ENCODE measurements at places on chromosomes 3 and 15.

DNA sequence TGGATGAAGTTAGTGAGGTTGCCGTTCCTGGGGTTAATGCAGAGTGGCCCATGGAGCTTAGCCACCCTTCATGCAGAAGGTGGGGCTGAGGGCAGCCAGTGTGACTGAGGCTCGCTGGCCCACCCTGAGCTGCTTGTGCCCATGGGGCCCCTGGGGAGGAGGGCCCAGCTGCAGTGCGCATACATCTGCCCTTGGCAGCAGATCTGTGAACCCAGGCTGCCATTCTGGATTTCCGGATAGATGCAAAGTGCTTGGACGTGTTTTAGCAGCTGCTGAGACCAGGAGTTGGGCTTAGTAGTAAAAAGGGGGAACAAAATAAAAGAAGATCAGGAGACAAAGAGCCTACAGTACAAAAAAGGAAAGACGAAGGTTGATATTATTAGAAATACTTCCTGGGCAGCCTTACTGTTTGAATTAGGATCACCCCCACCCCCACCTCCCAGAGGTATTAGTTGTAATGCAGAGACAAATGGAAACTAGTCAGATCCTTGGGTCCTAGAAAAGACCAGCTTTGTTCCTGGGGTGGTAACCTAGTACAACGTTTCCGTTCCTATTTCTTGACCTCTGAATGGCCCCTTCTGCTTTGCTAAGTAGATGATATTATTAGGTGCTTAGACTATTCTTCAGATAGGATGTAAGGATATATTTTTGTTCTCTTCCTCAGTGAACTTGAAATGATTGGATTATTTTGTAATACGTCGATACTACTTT, 70.2 kb downstream of the IGF1R start:
- no peak for DNase-seq

DNA sequence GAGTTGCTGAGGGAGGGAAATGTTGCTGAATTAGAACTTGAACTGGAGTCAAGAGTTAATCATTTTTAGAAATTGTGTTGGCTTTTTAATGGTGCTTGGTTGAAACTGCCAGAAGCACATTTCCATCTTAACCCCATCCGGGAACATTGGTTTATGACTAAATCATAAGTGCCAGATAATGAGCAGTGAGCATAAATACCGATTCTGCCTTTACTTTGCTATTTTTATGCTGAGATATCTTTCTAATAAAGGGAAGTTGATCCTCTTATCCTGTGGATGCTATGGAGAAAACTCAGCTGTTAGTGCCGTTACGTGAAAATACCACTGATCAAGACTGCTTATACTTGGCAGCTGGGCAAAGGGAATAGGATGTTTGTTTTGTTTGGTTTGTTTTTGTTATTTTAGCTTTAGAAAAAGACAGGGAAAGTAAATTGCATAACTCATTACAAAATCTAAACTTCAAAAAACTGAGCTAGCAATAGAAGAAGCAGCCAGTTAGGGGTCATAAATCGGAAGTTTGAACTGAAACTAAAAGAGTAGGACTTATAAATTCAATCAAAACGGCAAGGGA, 813.1 kb downstream of the NAALADL2 start:
- no peak for DNase-seq

DNA sequence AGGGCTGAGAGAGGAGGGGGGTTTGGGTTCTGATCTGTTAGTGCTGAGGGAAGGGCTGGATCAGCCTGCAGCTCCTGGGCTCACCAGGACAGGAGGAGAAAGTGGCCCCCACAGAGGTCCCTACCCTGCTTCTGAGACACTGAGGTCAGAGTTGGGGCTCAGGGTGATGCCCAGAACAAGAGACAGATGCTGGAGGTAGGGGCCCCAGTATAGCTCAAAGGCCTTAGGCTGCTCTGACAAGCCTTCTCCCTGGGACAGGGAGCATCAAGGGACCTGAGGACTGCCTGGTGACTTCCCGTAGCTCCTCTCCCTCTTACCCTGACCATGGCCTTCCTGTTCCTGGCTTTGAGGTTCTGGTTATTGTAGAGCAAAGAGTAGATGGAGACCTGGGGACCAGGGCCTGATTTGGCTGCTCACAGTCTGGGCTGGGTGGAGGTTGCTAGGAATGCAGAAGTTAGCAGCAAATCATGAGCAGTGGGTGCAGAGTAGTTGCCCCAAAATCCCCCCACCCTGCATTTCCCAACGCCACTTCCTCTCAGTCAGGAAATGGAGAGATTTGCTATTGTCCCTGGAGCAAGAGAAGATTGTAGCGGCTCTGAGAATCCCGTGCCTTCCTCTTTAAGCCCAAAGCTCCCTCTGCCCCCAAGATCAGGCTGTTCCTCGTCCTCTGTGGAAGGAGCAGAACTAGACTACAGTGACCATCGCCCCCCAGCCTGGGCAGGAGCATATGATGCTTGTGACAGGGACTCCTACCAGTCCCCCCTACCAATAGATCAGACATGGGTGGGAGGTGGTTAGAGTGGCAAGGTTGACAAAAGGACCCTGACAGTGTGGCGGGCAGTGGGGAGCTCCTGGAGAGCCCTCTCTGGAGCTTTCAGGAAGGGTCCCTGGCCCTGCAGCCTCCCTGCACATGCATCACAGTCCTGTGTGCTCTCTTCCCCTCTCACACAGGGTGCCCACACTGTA, 47.4 kb upstream of the SEC22A start:
- DNase-seq: no peak

- no peak for DNase-seq
These were observed 55.8 kb downstream of the SUMF1 start for GRCh38 chr3:4411236-4411635.

GRCh38 chr3:195769551-195769950, 42.2 kb downstream of the MUC4 start:
- no peak for DNase-seq

DNA sequence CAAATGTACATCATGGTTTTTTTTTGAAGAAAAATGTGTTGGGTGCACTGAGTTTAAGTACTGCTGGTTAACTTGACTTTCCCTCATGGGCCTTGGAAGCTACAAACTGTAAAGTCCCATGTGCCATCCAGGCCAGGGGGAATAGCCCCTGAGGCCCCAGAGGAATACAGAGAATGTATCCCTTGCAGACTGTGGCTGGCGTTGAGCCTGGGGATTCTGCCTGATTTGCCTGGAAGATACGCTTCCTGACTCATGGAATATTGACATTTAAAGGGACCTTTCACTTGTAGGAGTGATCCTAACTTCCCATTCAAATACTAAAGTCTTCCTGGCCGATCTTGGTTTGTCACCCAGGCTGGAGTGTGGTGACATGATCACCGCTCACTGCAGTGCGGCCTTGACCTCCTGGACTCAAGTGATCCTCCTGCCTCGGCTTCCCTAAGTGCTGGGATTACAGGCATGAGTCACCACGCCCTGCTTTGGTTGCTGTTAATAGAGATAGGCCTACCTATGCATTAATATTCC, 42.0 kb downstream of the ADAMTSL3 start:
- DNase-seq: no peak

DNA sequence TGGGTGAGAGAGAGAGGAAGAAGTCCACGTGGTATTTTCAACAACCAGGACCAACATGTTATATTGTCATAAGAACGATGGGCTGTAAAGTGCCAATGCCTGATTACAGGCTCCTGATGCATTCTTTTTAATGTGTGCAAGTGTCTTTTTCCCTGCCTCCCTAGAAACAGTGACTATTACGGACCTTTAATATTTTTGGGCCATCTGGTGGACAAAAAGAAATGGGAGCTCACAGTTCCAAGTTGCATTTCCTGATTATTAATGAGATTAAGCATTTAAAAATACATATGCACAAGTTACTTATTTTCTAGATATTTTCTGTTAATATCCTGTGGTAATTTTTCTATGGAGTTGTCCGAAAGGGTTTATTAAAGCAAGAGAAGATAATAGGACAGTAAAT, 530.2 kb downstream of the NR2F2 start:
- DNase-seq: no peak

DNA sequence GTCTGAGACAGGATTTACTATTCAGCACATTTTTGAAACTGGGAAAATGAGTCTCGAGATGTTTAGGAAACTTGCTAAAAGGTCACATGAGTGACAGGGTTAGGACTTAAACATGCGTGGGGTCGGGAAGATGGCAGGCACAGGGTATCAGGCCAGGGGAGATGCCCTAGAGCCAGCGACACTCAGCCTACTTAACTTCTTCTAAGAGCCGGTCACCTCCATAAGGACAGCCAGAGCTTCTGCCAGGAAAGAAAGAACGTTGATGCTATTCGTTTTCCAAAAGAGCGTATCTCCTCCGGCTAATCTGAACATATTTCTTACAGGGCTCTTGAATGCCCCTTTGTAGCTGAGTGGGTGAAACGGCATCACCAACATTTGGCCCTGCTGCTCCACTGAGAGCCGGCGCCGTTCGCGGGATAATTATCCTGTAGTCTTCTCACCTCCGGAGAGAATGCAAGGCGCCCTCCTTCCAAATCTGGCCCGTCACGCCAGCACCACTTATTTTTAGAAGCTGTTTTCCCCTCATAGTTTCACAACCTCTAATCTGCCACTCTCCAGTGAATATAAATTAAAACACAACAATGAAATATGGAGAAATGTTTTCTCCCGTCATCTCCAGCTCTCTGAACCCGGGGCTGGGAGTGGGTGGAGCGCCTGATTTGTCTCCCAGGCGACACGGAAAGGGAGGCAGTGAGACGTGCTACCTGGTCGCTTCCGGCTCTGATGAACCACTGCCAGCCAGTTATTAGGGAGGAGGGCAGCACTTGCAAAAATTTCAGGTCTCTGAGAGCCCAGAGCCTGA, 58.5 kb downstream of the LIPC start:
- no peak for DNase-seq

- no peak for DNase-seq
These were observed 157.8 kb downstream of the MECOM start for GRCh38 chr3:169505577-169506230.

DNA sequence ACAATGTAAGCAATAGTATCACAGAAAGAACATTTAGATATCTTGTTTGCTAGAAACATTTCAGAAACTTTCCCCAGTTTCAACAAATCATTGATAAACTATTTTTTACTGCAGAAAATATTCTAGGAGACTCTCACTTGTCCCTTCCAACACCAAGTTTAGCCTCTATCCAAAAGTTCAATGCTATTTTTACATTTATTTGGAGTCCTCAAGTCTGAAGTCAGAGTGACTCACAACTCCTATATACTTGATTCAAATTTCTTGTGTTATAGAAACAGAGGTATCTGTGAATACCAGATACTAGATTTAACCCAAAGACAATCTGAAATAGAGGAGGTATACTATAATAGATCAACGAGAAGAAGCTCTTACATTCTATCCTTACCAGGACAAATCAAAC, 49.6 kb downstream of the RFX7 start:
- DNase-seq: no peak

- no peak for DNase-seq
These were observed 3.7 kb upstream of the DLL4 start for GRCh38 chr15:40925495-40925862.

GRCh38 chr3:129224984-129225393, 24.4 kb upstream of the COPG1 start:
- peak; percentile 14 for DNase-seq

- DNase-seq: no peak
These were observed 7.4 kb upstream of the SH3BP5 start for GRCh38 chr3:15339786-15340215.

- DNase-seq: no peak
These were observed 181.1 kb downstream of the STT3B start for GRCh38 chr3:31713816-31714215.

- DNase-seq: no peak
These were observed 36.4 kb downstream of the SV2B start for GRCh38 chr15:91136386-91136923.

DNA sequence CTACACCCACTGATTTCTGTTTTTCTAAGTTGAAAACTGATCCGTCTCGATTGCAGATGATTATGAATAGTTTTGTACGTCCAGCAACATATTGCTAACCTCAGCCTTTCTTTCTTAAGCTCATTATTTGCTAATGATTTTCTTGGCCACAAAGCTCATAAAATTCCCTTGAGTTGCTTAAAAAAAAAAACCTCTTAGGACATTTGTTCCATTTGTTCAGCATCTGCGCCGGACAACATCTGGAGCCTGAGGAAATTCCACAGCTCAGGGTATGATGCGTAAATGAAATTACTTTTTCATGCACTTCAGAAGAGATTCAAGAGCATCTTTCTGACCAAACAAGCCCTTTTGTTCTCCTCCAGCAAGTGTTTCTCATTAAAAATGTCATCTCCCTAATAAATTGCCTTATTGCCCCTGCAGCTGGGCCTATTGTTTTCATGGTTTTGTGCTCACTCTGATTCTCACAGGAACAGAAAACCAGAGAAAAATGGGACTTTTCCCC, 249.1 kb upstream of the MCTP2 start:
- DNase-seq: no peak

GRCh38 chr15:25643120-25643519, 204.3 kb upstream of the UBE3A start:
- DNase-seq: no peak

- no peak for DNase-seq
These were observed 6.2 kb downstream of the UBE2E1 start for GRCh38 chr3:23811919-23812318.

DNA sequence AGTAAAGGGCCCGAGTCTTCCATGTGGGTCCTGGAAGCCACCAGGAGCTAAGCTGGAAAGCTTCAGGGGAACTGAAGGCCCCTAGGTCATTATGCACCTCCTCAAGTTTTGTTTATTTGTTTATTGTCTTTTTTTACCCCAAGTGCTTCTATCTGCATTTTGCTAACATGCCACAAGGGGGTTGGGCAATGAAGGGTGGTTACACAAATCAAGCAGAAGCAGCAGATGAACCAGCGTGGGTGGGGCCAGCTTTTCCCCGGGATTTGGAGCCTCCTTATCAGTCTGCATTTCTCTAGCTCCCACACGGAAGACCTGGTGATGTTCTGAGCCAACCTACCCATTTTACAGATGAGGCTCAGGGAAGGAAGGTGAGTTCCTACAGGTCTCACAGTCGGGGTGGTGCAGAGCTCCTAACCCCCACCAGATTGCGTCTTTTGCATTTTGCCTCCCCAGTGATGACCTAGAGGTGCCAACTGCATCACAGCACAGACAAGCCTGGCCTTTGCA, 16.8 kb downstream of the TMC3 start:
- no peak for DNase-seq

DNA sequence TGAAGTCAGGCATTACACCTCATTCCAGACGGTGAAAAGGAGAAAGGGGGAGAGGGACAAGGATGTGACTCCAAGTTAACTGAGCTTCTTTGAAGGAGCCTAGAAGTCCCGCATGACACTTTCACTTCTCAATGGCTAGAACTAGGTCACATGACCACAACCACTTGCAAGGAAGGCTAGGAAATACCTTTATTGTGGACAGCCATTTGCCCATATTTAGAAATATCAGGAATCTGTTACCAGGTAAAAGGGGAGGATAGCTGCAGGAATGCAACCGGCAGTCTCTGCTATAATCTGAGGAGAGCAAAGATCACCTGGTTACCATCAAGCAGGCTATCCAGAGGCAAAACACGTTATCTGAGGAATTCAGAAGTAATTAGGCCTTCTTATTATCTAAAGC, 28.9 kb upstream of the PXYLP1 start:
- no peak for DNase-seq

GRCh38 chr3:108209579-108209978, 12.6 kb downstream of the IFT57 start:
- no peak for DNase-seq

Measured in NCI-H510A (cell line).